ENCODE measurements at places on chromosomes 13 and 19.

GRCh38 chr13:50419331-50419865 lies 404.2 kb downstream of the KCNRG start:
- no peak for DNase-seq

GRCh38 chr13:35648201-35648600 lies 171.7 kb upstream of the MAB21L1 start:
- no peak for DNase-seq

GRCh38 chr19:3720349-3720917 lies 12.2 kb downstream of the TJP3 start:
- no peak for DNase-seq

DNA sequence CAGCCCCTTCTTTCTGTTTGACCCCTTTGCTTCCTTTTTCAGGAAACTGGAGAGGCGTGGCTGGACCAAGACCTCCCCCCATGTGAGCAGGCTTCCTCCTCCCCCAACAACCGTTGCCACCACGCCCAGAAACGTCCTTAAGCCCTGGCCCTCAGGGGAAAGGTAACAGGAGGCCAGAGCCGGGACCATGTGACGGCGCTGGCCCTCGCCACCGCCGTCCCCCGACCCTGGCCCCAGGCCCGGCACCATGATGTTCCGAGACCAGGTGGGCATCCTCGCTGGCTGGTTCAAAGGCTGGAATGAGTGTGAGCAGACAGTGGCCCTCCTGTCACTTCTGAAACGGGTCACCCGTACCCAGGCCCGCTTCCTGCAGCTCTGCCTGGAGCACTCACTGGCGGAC lies 14.4 kb downstream of the SAMD4B start:
- DNase-seq: no peak

DNA sequence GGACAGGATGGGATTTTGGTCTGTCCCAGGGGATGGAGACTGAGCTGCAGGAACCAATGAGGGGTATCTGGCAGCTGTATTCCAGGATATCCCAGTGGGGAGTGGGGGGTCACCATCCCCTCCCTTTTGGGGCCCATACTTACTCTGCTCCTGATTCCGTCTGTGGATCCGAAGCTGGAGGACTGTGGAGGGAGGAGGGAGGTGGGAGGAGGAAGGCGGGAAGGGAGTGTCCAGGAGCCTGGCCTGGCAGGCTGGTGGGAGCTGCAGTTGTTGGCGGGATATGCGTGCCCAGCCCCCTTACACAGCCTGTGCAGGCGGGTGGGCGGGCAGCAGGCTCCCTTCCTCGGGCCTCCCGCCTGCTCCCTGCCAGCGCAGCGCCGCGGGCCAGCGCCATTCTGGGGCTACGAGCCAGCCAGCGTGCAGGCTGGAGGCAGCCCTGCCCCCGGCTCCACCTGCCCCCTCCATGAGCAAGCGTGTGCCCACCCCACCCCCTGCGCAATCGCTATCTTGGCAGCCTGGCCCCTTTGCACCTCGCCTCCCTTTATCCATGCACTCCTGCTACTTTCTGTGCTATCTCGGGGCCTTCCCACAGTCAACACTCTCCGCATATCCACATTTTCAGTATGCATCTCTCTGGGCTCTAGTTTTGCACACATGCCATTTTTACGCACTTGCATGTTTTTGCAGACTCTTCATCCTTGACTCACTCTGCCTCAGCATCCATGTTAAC lies 2.8 kb downstream of the MAMSTR start:
- DNase-seq: no peak

DNA sequence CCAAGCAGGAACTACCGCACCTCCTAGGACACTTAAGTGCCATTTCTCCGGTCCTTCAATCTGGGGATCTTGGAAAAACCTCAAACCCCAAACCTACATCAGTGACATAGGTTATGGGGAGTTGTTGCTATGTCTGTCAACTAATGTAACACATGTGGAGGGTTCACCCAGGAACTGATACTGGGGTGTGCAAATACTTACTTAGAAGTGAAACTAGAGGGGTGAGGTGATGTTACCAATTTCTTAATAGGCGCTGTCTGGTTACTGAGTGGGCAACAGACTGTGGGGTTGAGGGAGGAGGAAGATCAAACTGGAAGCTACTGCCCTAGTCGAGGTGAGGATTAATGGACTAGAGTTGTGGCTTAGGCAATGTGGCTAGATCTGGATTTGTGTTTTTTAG lies 1.9 kb downstream of the ZNF586 start:
- DNase-seq: no peak

- DNase-seq: no peak
These were observed 56.9 kb upstream of the KCTD4 start for GRCh38 chr13:45257638-45258333.

GRCh38 chr13:27783111-27783510 lies 9.2 kb upstream of the GSX1 start:
- DNase-seq: no peak

DNA sequence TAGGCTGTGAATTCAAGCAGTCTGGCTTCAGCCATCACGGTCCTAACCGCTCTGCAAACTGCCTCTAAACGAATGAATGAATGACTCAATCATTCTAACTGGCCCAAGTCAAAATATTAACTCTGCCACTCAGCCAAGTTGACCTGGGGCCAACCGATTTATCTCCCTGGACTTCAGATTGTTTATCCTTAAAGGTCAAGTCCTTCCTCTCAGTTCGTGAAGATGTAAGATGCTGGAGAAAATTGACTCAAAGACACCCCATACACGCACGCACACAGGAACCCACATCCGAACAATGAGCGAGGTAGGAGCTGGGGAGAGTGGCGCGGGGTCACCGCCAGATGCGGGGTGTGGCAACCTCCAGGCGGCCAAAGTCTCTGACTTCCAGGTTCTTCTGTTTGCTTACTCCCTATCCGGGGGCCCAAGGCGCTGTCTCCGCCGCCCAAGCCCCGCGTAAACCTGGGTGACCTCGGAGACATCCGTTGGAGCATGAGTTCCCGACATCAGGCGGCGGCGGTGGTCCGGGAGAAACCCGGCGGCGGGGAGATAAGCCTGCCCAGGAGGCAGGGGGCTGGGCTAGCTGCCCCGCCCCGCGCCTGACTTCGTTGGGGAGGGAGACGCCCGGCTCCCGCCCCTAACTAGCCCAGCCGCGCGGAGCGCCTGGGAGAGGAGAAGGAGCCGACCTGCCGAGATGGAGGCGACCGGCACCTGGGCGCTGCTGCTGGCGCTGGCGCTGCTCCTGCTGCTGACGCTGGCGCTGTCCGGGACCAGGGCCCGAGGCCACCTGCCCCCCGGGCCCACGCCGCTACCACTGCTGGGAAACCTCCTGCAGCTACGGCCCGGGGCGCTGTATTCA lies at the start of gene CYP2S1:
TSS of gene CYP2S1 (plus strand) at position 646 of the 856 bp plus-strand sequence. CDS start at position 692, 46 bp downstream.
- DNase-seq: no peak

DNA sequence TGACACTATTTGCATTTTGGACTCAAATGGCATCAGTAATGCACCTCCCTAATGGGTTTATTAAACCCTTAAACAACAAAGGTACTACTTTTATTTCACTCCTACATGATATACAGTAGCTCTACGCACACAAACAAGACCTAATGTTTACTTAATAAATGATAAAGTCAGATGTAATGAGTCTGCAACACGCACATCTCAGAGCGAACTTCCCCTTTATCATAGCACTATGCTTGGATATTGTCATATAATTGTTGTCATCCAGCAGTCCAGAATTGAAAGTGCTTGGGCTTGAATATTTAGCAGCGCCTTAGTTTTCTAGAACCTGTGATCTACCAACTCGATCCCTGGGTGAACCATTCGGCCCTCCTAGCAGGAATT lies 772 bp downstream of the PARP4 start:
- DNase-seq: no peak

DNA sequence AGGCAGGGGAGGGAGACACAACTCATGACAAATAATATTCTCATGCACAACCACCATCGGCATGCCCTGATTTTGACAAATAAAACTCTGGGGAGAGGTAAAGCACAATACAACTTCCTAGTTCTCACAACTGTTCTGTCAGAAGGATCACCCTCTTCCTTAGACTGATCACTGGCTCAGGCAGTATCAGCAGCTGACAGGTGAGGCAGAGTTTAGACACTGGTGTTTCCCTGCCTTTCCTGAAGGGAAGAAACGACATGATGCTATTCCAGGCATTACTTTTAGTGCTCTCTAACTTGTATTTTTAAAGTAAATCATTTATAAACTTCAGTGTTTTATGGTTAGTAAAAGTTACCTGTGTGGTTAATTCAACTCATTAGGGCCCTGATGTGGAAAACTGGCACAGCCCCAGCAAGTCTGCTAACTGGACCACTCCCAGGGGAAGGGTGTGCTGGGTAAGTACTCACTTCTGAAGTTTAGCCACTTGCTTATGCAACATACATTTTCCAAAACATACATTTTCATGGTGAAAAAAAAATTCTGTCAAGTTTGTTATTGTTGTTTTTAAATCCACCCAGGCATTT lies 82.8 kb downstream of the CRYL1 start:
- DNase-seq: no peak

GRCh38 chr19:28502879-28503734 lies 709.8 kb downstream of the UQCRFS1 start:
- no peak for DNase-seq

GRCh38 chr19:46585539-46585938 lies 15.6 kb upstream of the CALM3 start:
- no peak for DNase-seq

DNA sequence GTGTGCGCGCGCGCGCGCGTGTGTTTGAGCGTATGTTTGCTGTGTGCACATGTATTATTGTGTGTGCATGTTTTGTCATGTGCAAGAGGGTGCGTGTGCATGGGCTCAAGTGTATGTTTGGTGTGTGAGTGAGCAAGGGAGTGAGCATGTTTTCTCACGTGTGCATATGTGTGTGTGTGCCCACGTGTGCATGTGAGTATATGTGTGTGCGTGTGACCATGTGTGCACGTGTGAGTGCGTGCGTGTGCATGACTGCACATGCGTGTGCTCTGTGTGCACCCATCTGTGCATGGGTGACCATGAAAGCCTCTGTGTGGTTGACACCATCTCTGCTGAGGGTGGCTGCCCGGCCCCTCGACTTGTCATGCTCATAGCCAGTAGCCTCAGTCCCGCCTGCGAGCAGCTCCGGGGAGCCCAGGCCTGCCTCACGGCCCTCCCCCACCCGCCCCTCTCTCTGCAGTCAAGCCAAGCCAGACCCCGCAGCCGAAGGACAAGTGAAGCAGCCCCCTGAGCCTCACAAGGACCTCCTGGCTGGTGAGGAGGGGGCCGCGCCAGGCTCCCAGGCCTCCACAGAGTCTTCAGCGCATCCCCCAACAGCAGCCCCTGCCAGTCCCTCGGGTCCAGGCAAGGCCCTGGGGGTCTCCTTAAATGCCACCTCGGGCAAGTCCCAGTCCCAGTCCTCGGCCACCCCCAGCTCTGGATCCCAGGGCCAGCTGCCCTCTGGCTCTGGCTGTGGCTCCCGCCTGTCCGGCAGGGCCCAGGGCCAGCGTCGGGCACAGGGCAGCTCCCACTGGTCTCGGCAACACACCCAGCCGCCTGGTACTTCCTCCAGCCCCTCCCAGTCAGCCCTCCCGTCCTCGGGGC lies 6.0 kb downstream of the REEP6 start:
- no peak for DNase-seq

DNA sequence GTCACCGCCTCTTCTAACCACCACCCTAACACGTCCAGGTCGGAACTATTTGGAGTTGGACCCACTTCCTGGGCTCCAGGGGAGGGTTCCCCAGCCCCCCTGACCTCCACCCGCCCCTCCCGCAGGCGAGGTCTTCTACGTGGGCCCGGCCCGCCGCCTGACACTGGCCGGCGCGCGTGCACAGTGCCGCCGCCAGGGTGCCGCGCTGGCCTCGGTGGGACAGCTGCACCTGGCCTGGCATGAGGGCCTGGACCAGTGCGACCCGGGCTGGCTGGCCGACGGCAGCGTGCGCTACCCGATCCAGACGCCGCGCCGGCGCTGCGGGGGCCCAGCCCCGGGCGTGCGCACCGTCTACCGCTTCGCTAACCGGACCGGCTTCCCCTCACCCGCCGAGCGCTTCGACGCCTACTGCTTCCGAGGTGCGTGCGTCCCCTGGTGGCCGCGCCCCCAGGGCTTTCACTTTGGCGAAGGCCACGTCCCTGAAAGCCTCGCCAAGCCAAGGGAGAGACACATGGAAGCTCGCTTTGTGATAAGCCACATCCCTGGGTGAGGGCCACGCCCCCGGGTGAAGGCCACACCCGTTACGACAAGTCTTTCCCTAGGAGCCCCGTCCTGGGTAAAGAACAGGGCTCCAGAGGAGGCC lies 13.2 kb downstream of the NCAN start:
- DNase-seq: peak; percentile 62

DNA sequence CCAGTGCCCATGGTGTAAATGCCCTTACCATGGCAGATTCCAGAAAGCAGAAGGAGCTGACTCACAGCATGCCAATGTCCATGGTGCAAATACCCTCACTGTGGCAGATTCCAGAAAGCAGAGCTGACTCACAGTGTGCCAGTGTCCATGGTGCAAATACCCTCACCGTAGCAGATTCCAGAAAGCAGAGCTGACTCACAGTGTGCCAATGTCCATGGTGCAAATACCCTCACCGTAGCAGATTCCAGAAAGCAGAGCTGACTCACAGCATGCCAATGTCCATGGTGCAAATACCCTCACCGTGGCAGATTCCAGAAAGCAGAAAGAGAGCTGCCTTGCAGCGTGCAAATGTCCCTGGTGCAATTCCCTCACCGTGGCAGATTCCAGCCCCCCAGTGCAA lies 163.8 kb upstream of the SOX1 start:
- DNase-seq: no peak

- no peak for DNase-seq
These were observed 2.9 kb downstream of the CD70 start for GRCh38 chr19:6587998-6588507.

GRCh38 chr13:70051531-70051930 lies 56.1 kb upstream of the ATXN8OS start:
- DNase-seq: no peak

GRCh38 chr13:103178986-103179943 lies 113.0 kb upstream of the SLC10A2 start:
- no peak for DNase-seq

DNA sequence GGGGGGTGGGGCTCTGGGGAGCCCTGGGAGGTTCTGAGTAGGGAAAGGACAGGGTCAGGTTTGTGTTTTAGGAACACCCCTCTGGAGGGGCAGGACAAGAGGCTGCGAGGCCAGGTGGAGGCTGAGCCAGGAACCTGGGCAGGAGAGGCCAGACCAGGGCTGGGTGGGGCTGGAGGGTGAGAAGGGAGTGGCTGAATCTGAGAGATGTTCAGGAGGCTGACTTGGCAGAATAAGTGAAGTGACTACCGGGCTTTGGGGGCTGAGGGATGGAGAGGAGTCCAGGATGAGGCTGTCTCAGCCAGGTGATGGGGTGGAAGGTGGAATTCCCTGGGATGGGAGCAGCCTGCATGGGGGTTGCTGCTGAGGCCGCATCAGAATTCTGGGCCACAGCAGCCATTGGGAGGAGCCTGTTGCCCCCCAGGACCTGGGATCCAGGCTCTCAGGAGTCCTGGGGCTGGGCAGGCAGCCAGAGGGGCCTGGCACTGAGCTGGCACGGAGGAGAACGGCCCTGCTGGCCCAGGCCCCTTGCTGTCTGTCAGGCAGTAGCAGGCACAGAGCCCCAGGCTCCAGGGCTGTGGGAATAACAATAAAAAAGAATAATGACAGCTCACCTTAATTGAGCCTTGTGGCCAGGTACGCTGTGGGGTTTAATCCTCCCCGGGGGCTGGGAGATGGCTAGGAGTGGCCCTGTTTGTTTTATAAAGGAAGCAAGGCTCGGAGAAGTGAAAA lies 3.3 kb downstream of the PPP5C start:
- no peak for DNase-seq

GRCh38 chr19:32865326-32865725 lies 4.2 kb downstream of the SLC7A9 start:
- no peak for DNase-seq

Data from activated CD4-positive, CD25-positive, alpha-beta regulatory T cell (primary cell).